ENCODE measurements at places on chromosomes 7 and 10.

- H3K27ac ChIP-seq: no peak overlapping the region
- H3K4me1 ChIP-seq: no peaks in the 10 kb centered on the region
- H3K27me3 ChIP-seq: no peaks in the 10 kb centered on the region
- DNase-seq: no peak
- H3K36me3 ChIP-seq: no peaks in the 10 kb centered on the region
These were observed 759.6 kb downstream of the NXPH1 start for GRCh38 chr7:9192969-9193368.

GRCh38 chr7:101818287-101819071 is 1.1 kb downstream of the CUX1 start:
- H3K4me3 ChIP-seq: peak overlapping the region; percentile 82
- H3K27ac ChIP-seq: peak overlapping the region; percentile 55
- DNase-seq: no peak
- H3K36me3 ChIP-seq: no peaks in the 10 kb centered on the region
- peaks cover 11% of the 10 kb centered on the region for H3K27me3 ChIP-seq
- H3K4me1 ChIP-seq: peaks cover 44% of the 10 kb centered on the region

- peaks cover 5% of the 10 kb centered on the region for H3K4me1 ChIP-seq
- no peaks in the 10 kb centered on the region for H3K27me3 ChIP-seq
- no peaks in the 10 kb centered on the region for H3K36me3 ChIP-seq
- H3K4me3 ChIP-seq: no peak overlapping the region
- H3K27ac ChIP-seq: no peak overlapping the region
- no peak for DNase-seq
These were observed 13.5 kb upstream of the VDAC2 start for GRCh38 chr10:75197066-75197465.

GRCh38 chr7:66529883-66530610 is 98.6 kb upstream of the KCTD7 start:
- no peaks in the 10 kb centered on the region for H3K27me3 ChIP-seq
- no peak overlapping the region for H3K4me3 ChIP-seq
- no peak overlapping the region for H3K27ac ChIP-seq
- no peaks in the 10 kb centered on the region for H3K4me1 ChIP-seq

GRCh38 chr10:86648704-86649427 is 5.5 kb upstream of the OPN4 start:
- DNase-seq: no peak
- peaks cover 7% of the 10 kb centered on the region for H3K27me3 ChIP-seq
- H3K36me3 ChIP-seq: no peaks in the 10 kb centered on the region

DNA sequence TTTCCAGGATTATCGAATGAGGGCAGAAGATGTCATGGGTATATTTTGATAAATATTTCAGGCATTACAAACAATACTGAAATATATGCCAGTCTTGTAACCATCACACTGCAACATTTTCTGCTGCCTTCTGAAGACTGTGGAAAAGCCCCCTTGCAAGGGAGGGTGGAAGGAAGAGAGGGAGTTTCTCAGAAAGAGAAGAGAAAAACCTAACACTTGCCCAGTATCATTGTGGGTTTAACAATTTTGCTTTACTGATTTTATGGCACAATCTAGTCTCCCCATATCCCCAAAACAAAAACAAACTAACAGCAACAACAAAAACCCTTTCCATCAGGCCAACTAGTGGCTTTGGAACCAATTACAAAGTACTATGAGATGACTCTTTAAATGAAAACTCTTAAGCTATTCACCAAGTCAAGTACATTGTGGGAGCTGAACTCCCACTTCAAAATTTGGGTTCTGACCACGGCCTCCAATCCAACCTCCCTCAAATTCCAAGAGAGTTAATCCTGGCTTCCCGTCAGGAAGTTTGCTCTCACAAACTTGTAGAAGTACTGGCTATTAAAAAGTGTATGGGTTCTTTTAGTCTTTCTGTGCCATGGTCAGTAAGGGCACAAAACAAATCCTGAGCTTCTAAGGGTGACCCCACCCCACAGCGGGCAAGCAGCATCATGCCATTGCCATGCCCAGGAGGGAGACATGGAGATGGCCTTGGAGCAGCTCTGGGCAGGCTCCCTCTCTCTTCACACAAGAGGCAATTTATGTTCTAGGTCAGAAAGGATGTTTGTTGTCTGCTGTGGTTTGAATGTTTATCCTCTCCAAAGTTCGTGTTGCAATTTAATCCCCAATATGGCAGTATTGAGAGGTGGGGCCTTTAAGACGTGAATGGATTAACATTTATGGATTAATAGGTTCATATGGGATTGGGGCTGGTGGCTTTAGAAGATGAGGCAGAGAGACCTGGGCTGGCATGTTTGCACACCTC is 96.3 kb downstream of the JAZF1 start:
- no peak overlapping the region for H3K4me3 ChIP-seq
- H3K27ac ChIP-seq: no peak overlapping the region
- H3K27me3 ChIP-seq: peaks cover 7% of the 10 kb centered on the region
- peaks cover 7% of the 10 kb centered on the region for H3K4me1 ChIP-seq
- H3K36me3 ChIP-seq: no peaks in the 10 kb centered on the region

DNA sequence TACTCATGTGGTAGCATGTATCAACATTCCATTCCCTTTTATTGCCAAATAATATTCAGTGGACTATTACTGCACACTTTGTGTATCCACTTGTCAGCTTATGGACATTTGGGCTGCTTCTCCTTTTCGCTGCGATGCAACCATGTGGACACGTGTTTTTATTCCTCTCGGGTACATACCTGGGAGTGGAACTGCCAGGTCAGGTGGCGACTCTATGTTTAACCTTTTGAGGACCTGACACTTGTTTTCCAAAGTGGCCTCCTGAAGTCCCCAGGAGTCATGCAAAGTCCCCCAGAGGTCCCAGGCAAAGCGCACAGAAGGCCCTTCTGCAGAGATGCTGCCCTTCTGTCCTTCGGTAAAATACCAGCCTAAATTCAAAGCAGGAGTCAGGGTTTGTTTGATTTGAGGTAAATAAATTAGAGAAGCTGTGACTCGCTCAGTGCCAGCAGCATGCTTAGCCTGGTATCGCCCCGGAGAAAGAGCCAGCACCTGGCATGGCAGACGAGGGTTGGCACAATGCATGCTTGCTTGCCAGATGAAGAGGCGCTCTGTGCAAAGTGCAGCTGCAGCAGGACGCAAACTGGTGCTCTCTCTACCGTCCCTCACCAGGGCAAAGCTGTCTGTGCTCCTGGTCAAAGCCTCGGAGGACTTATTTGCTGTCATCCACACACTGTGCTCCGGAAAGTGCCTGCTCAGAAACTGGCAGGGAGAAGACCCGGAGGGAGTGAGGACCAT is 37.8 kb downstream of the HIPK2 start:
- H3K4me3 ChIP-seq: no peak overlapping the region
- H3K36me3 ChIP-seq: peaks cover 12% of the 10 kb centered on the region
- H3K27ac ChIP-seq: peak overlapping the region; percentile 40
- H3K4me1 ChIP-seq: peaks cover 53% of the 10 kb centered on the region

GRCh38 chr10:778626-779330 is 89.3 kb upstream of the DIP2C start:
- H3K27me3 ChIP-seq: peaks cover 14% of the 10 kb centered on the region
- no peak overlapping the region for H3K27ac ChIP-seq
- H3K36me3 ChIP-seq: no peaks in the 10 kb centered on the region
- no peaks in the 10 kb centered on the region for H3K4me1 ChIP-seq

DNA sequence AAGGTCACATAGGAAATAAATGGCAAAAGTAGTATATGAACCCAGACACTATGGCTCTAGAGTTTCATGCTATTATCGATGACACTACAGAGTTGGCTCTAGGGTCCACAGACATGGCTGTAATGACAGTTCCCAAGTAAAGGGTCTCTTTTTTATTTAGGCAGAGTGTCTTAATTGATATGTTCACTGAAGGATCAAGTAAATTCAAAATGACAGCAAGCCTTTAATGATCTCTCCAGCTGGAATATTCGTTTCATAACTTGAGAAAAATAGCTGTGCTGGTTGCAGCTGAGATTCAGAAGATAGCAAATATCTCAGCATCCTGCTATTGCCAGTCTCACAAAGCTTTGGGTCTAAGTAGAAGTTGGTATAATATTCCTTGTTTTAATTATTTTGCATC is 333.6 kb upstream of the MAGI2 start:
- H3K36me3 ChIP-seq: no peaks in the 10 kb centered on the region
- no peaks in the 10 kb centered on the region for H3K4me1 ChIP-seq
- no peak overlapping the region for H3K4me3 ChIP-seq

- H3K36me3 ChIP-seq: no peaks in the 10 kb centered on the region
- no peak overlapping the region for H3K27ac ChIP-seq
- H3K4me3 ChIP-seq: no peak overlapping the region
- peaks cover 2% of the 10 kb centered on the region for H3K4me1 ChIP-seq
These were observed 59.8 kb downstream of the CSGALNACT2 start for GRCh38 chr10:43197834-43198681.

DNA sequence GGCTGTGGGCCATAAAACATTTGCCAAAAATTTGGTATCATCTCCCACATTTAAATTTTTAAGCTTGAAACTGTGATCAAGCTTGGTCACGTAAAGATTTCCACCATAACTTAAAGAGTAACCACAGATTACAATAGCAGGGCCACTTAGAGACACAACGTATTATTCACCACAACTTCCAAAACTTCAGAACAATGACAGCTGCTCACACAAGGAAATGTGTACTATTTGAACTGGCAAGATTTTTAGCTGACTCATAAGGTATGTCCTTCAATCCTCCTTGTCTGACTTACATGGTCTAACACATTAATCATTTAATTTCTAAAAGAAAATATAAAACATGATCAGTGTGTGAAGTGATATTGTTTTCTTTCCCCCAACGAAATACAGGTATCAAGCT is 234.5 kb downstream of the PARD3 start:
- peaks cover 27% of the 10 kb centered on the region for H3K4me1 ChIP-seq
- H3K27ac ChIP-seq: peak overlapping the region; percentile 74
- H3K36me3 ChIP-seq: no peaks in the 10 kb centered on the region
- DNase-seq: no peak
- H3K27me3 ChIP-seq: no peaks in the 10 kb centered on the region

- H3K27ac ChIP-seq: no peak overlapping the region
- peaks cover 16% of the 10 kb centered on the region for H3K27me3 ChIP-seq
- no peak overlapping the region for H3K4me3 ChIP-seq
These were observed 74.0 kb downstream of the WNT2 start for GRCh38 chr7:117248829-117249228.

DNA sequence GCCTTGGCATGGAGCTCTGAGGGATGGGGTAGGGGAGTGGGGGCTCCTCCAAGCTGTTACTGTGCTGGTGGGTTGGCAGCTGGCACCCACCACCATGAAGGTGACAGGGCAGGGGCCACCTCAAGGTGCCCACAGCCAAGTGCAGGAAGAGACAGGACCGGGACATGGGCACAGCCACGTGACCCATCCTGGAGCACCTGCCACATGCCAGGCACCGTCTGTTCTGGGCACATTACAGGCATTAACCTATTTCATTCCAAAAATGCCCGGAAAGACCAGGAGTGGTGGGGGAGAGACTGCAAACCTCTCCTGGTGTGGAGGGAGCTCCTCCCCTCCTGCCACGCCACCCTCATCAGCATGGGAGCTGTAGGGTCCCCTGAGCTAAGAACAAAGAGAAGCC is 56.7 kb downstream of the CAMK2B start:
- peaks cover 16% of the 10 kb centered on the region for H3K27me3 ChIP-seq
- H3K36me3 ChIP-seq: no peaks in the 10 kb centered on the region
- no peak overlapping the region for H3K4me3 ChIP-seq
- no peak for DNase-seq
- H3K4me1 ChIP-seq: no peaks in the 10 kb centered on the region

GRCh38 chr7:112199672-112200071 is 6.5 kb downstream of the DOCK4 start:
- peaks cover 19% of the 10 kb centered on the region for H3K4me1 ChIP-seq
- no peaks in the 10 kb centered on the region for H3K27me3 ChIP-seq
- H3K36me3 ChIP-seq: no peaks in the 10 kb centered on the region
- DNase-seq: no peak
- no peak overlapping the region for H3K27ac ChIP-seq
- no peak overlapping the region for H3K4me3 ChIP-seq

- DNase-seq: no peak
- peaks cover 12% of the 10 kb centered on the region for H3K36me3 ChIP-seq
- H3K4me3 ChIP-seq: no peak overlapping the region
- H3K4me1 ChIP-seq: peaks cover 7% of the 10 kb centered on the region
- no peaks in the 10 kb centered on the region for H3K27me3 ChIP-seq
These were observed 23.0 kb downstream of the DENND11 start for GRCh38 chr7:141679014-141679413.

DNA sequence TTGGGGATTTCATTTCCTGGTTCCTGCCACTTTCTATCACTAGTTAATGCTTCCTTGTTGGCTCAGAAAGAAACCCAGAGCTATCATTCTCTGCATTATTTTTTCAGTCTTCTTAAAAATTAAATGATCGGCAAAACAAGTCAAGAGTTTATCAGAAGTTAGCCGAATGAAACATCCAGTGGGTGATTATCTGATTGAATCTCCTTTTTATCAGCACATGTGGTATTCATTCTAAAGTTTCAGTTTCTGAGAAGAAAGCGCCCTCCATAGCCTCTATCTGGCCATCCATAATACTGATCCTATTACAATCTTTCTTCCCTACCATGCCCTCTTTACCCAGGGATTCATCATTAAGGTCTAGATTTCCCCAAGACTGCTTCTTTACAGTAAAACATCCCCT is 71.8 kb downstream of the OSBPL3 start:
- no peaks in the 10 kb centered on the region for H3K36me3 ChIP-seq
- DNase-seq: no peak
- no peak overlapping the region for H3K4me3 ChIP-seq

GRCh38 chr7:142345811-142346210 is 88.0 kb upstream of the PRSS58 start:
- no peak for DNase-seq
- H3K4me3 ChIP-seq: no peak overlapping the region

GRCh38 chr10:122672655-122673054 is 27.0 kb downstream of the C10orf120 start:
- no peaks in the 10 kb centered on the region for H3K36me3 ChIP-seq
- peaks cover 7% of the 10 kb centered on the region for H3K4me1 ChIP-seq
- peaks cover 63% of the 10 kb centered on the region for H3K27me3 ChIP-seq
- DNase-seq: no peak
- H3K4me3 ChIP-seq: no peak overlapping the region

DNA sequence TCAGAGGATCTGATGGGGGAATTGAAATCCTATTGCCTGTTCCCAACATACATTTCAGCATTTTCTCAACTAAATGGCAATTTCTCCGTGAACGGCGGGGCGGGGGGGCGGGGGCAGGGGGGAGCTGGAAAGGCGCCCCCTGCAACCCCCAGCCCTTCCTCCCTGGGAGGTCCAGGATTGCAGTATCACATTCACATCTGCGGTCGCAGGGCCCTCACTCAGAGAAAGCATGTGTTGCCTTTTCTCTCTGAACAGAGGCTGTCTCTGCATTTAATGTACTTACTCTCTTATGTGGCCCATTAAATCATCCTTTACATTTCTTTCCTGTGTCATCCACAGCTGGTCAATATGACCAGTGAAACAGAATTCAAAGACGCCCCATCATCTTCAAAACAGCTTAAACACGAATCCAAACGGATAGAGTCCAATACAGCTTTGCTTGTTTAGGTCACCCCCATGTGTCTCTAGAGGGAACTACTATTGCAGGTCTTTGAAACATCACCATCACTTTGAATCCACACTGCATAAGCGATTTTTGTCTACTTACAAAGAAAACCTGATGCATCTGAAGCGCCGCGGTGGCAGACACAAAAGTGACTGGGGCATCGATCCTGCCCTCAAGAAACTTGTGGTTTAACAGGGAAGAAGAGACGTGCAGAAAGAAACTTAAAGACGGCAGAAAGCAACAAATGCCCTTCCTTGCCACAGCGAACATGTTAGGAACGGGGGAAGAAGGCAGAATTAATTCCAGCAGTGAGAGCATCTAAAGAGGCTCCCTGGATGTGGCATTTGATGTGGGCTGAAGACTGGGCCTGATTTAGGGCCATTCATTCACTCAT is 17.0 kb upstream of the ECHDC3 start:
- no peak overlapping the region for H3K4me3 ChIP-seq
- no peaks in the 10 kb centered on the region for H3K4me1 ChIP-seq
- no peak for DNase-seq
- H3K27me3 ChIP-seq: peaks cover 4% of the 10 kb centered on the region
- no peaks in the 10 kb centered on the region for H3K36me3 ChIP-seq

Data from progenitor cell of endocrine pancreas (in vitro differentiated cells).